ENCODE measurements at places on chromosomes 5 and 9.

DNA sequence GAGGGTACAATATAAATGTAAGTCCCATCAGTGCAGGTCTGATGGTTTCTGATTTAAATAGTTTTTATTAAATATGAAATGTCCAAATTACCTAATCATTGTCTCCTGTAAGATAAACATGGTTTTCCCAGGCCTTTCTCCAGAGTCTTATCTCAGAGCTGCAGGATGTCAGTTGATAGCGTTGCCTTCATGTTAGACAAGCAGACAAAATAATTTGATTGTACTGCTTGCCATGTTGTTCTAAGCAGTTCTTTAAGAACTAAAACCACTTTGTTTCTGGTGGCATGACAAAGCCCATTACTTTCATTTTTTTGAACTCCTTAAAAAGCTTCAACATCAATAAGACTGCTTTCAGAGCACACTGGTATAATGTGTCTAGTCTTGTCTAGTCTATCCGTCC is 1073.5 kb downstream of the MAT2B start:
- DNase-seq: no peak

- DNase-seq: no peak
Measured at GRCh38 chr5:50814556-50814955, 148.1 kb downstream of the PARP8 start.

GRCh38 chr5:103094737-103095136 is 25.2 kb downstream of the GIN1 start:
- no peak for DNase-seq

- no peak for DNase-seq
Measured at GRCh38 chr9:5191985-5192384, 6.5 kb upstream of the INSL6 start.

DNA sequence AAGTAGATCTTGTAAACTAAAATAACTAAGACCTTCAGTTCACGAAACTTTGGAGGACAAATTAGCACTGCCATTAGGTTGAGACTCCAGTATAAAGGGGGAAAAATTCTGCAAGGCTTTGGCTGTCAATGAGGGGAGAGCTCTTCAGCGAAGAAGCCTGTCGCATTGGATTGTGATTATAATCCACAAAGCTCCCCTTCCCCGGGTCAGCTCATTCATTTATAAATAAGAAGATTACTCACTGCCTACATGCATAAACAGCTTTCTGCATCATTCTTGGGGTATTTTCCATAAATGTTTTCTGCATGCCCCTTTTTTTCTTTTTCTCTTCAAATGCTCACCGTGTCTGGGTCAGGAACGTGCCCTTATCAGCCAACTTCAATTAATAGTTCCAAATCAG is 196.7 kb downstream of the EBF1 start:
- no peak for DNase-seq

DNA sequence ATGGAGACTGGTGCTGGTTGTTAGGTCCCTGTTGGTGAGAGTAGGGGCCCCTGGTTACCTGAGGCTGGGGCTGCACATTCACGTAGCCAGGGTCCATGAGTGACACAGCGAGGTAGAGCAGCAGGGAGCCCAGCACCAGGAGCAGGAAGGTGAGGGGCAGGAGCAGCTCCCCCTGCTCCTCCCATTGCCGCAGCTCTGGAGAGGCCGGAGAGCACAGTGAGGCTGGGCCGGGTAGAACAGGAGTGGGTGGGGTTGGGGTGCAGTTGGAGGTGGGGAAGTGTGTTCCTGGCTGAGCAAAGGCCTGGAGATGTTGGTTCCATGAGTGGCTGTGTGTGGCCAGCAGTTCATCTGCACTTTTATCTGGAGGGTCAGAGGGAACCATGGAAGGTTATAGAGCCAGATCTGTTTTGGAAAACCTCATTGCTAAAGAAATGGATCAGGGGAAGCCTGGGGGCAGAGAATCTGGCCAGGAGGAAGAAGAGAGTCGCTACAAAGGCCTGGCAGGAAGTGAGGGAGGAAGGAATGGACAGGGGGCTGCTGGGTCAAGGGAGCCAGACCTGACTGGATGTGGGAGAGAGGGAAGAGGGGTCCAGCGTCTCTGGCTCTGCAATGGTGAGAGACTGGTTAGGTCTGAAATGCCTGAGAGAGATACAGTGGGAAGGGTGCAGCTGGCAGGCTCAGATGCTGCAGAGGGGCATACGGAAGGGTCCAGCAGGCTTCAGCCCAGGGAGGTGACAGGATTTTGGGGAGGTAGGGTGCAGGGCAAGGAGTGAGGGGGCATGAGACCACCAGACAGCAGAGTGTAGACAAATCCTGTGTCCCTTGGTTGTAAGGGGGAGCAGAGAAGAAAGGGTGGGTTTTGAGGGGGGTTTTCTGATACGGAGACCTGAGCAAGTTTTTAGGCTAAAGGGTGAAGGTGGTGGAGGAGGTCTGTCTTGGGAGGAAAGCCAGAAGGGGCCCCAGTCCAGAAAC is 1.3 kb downstream of the ZDHHC12 start:
- DNase-seq: no peak

DNA sequence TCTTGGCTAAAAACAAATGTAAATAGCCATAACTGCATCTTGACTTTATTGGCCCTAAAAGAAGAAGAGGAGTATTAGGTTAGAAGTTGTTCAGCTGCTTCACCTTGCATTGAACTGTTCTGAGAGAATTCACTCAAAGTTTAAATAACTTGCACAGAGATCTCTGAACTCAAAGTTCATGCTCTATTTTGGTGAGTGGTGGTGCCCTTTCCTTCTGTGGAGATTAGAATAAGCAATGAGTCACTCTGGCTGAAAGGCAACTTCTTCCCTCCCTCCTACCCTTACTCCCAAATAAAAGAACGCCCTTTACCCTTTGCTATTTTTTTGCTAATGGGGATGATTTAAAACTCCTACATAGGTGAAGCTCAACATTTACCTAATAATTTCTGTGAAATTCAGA is 48.9 kb downstream of the ERMP1 start:
- DNase-seq: no peak

DNA sequence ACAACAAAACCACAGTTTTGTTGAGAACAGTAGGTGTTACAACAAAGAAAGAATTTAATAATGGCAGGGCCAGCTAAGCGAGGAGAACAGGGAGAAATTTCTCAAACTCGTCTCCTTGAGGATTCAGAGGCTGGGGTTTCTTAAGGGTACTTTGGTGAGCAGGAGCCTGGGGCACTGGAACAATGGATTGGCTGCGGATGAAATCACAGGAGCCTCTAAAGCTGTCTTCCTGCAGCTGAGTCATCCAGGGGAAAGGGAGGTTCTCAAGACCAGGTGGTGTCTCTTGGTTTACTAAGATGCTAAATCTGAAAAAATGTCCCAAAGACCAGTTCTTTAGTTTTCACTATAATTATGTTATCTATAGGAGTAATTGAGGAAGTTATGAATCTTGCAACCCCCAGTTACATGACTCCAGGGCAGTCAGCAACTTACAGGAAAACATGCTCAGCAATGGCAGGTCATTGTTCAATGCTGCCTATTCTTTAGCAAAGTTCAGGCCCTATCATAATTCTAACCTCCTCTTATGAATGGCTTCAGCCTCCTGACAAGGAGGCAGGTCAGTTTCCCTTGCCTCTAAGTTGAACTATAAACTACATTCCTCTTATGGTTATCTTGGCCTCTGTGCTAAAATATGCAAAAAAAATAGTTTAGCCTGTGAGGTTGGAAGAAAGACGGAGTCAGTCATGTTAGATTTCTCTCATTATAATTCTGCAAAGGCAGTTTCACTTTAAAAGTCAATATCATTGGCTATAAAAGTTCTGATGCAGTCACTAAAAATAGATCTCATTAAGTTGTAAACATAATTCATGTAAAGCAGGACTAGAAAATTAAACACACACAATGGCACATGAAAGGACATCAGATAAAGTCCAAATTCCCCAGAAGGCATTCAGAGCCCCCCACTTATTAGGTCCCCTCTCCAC is 63.3 kb upstream of the CKS2 start:
- peak; percentile 26 for DNase-seq

- no peak for DNase-seq
Measured at GRCh38 chr9:136825295-136826187, 16.7 kb upstream of the AJM1 start.

DNA sequence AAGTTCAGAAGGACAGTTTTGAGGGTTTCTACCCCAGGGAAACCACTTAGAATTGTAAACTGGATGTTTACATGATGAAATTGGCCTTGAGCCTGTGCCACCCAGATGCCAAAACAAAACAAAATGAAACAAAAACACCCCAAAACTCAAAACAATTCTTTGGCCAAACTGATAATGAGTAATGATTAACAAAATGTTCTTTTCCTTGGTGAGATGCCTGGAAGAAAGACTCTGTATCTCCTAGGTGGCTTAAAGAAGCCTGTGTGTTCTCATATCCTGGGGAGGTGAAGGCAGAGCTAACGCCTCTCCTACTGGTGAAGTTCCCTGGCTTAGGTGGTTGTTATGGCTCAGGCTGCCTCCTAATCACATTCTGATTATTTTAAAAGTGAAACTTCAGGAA is 120.5 kb downstream of the NPR3 start:
- DNase-seq: no peak

GRCh38 chr9:129617167-129617566 is 3.7 kb downstream of the C9orf50 start:
- peak; percentile 40 for DNase-seq

- DNase-seq: no peak
Measured at GRCh38 chr5:76493190-76493837, 90.2 kb downstream of the IQGAP2 start.

DNA sequence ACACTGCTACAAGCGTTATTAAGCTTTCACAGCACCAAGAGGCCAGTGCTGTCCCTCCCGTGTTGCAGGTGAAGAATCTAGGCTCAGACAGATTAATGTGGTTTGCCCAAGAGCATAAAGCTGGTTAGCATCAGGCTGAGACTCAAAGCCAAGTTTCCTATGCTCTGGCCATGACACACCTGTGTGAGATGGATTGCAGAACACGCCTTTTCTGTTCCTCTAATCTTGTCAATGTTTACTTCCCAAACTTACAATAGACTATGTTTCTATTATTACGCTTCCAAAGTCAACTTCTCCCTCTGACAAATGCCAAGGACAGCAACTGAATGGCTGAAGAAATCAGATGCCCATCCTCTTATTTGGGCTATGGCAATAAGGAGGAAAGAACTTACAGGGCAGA is 138.4 kb upstream of the SLIT3 start:
- no peak for DNase-seq

GRCh38 chr5:65801352-65801783 is 79.4 kb downstream of the NLN start:
- no peak for DNase-seq

GRCh38 chr9:109002141-109002540 is 11.2 kb downstream of the CTNNAL1 start:
- DNase-seq: no peak

- no peak for DNase-seq
Measured at GRCh38 chr9:87878989-87879511, 3.6 kb upstream of the SPATA31E1 start.

DNA sequence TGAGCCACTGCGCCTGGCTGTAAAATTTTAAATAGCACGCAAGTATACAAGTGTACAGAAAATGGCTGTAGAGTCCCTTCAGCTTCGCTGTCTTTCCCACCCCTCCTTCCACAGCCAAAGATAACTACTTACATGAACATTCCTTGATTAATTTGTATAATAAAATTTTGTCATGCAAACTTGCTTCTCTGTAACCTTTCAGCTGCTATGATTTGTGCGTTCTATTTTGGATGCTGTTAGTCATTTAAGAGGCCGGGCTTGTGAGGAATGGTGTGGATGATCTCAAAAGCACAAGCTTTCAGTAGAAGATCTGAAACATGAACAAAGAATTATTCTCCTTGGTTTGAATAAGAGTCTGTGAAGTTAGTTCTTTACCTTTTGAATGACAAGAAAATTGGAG is 115.0 kb upstream of the TLE1 start:
- DNase-seq: no peak

DNA sequence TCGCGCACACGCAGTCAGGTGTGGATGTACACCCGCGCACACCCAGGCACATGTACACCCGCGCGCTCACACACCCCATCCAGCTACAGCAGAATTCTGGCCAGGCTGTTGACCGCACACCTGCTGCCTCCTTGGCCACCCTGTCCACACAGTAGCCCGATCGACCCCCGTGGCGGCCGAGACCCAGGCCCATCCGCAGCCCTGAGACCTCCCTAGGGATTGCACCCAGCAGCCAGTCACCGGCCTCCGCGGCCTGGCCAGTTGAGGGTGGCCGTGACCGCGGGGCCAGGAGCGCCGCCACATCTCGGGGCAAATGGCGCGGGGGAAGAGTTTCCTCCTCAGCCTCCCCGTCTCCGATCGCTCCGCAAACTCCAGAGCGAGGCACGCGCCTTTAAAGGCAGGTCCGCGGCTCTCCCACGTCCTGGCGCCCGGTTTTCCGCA is 774 bp upstream of the ADAMTS16 start:
- no peak for DNase-seq

DNA sequence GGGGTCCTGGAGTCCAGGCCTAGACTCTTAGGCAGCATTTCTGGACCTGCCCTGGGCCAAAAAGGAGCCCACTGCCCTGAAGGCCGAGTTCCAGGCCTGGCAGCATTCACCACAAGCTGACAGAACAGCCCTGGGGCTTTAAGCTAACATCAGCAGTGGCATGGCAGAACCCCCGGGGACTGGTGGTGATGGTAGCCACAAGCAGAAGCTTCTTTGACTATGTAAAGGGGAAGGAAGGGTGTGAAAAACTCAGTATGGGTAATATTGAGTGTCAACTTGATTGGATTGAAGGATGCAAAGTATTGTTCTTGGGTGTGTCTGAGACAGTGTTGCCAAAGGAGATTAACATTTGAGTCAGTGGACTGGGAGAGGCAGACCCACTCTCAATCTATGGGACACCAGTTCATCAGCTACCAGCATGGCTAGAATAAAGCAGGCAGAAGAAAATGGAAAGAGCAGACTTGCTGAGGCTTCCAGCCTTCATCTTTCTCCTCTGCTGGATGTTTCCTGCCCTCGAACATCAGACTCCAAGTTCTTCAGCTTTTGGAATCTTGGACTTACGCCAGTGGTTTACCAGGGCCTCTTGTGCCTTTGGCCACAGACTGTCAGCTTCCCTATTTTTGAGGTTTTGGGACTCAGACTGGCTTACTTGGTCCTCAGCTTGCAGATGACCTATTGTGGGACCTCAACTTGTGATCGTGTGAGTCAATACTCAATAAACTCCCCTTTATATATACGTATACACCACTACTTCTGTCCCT is 661.0 kb upstream of the C9orf72 start:
- no peak for DNase-seq

GRCh38 chr5:143316844-143317631 is 86.4 kb downstream of the NR3C1 start:
- DNase-seq: no peak

DNA sequence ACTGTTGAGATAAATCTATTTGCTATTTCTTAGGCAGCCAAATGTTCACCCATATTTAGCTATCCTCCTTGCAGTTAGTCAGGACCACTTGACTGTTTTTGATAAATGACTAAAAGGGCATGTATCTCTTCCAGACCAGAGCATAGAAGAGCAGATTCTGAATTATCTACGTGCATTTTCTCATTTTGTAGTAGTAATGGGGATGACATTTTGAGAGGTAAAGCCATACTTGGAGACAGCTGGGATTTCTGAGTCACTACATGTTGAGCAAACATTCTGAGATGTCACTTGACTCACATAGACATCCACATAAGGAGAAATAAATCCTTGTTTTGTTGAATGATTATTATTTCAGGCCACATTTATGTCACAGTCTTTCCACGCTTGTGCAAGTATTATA is 297.6 kb downstream of the CDH10 start:
- no peak for DNase-seq

Measured in epithelial cell of prostate (primary cell).